ENCODE measurements at places on chromosomes 1 and 21. TPM values are rescaled to one million over a fixed set of nuclear protein-coding genes. Genes with fewer than 3 reads are reported as not detected.

The AVPR1B gene
- total RNA-seq = not detected

DNA sequence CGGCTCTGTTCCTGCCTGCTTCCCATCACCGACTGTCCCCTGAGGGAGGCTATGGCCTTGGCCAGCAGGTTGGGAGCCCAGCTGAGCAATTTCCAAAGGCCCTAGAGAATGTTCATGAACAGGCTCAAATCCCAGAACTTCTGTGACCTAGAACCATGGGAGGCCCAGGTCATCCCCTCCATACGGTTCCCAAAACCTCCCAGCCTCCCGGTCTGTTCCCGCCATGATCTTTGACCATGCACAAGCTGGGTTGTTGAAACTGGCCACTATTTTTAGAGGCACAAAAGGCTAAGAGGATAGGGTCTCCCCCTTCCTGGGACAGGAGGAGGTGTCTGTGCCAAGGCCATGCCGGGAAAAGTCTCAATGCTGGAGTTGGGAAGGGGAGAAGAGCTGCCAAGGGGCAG lies 27.5 kb downstream of the EPHA2 start:
- peak; percentile 46 for DNase-seq

- DNase-seq = no peak
These were observed 25.9 kb downstream of the GREM2 start for GRCh38 chr1:240586006-240586405.

- DNase-seq = no peak
These were observed 226.9 kb upstream of the DEPDC1 start for GRCh38 chr1:68723791-68724190.

GRCh38 chr1:36675106-36675505 lies 192.4 kb upstream of the CSF3R start:
- DNase-seq = no peak

GRCh38 chr21:45747802-45748445 lies 104.4 kb downstream of the PCBP3 start:
- peak; percentile 44 for DNase-seq

DNA sequence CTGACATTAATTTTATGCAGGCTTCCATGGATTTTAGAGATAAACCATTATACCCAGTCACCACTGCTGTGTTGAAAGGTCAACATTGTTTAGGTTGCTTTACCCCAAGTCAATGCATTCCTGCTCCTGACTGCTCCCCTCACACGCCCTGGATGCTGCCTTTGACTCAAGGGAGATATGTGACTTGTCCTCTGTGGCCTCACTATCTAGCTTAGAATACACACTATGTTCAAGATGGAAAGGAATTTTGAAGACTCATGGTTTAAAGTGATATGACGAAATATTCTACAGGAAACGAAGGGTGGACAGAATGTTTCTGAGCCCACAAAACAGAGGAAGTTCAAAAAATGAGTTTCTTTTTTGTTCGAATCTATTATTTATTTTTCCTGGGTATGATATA lies 170.4 kb upstream of the NR5A2 start:
- no peak for DNase-seq
